ENCODE measurements at places on chromosomes 6 and 20.

- peak; percentile 41 for DNase-seq
These were observed 40.0 kb downstream of the SNHG17 start for GRCh38 chr20:38395165-38395564.

- DNase-seq, result no peak
These were observed 147.7 kb downstream of the GMPR start for GRCh38 chr6:16386057-16386456.

DNA sequence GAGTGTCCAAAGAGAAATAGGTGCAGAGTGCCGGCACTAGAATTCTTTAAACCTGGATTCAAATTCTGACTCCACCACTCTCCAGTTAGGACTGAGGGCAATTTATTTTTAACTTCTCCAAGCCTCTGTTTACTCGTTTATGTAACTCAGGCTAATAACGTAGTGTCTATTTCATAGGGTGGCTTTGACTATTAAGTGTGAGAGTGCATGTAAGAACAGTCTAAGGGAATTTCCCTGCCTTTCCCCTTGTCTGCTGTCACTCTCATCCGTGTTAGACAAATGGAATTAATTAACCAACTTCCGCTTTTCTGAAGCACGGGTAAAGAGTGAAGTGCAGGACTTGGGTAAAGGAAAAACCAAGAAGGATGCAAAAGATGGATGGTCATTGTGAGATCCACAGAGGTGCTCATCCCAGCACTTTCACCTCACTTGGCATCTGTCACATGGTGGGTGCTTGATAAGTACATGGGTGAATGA is 4.1 kb upstream of the ZKSCAN8 start:
- no peak for DNase-seq

GRCh38 chr6:107750176-107750797 is 73.8 kb downstream of the SCML4 start:
- no peak for DNase-seq

- DNase-seq, result no peak
These were observed 5.5 kb downstream of the ADRM1 start for GRCh38 chr20:62308102-62308822.

- DNase-seq, result peak; percentile 93
These were observed 42.4 kb downstream of the ARHGAP18 start for GRCh38 chr6:129667621-129668020.

- DNase-seq, result no peak
These were observed 35.4 kb upstream of the ZNFX1 start for GRCh38 chr20:49313283-49313682.

DNA sequence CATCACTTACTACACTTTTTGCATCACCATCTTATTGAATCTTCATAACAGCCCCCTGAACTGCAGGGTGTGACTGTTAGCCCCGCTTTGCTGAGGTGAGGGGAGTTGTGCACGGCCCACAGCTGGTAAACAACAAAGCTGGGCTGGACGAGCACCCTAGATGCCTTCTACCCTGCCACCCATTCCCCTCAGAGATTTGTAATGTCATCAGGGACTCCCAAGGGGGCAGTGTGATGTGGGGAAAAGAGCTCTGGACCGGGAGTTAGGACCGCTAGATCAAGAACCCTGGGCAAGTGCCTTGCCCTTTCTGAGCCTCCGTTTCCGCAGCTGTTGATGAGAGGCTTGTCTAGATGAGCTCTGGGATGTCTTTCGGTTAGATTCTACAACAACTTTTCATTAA is 20.9 kb downstream of the PKIG start:
- DNase-seq, result no peak

- DNase-seq, result no peak
These were observed 61.4 kb upstream of the TNFAIP3 start for GRCh38 chr6:137805622-137806021.

DNA sequence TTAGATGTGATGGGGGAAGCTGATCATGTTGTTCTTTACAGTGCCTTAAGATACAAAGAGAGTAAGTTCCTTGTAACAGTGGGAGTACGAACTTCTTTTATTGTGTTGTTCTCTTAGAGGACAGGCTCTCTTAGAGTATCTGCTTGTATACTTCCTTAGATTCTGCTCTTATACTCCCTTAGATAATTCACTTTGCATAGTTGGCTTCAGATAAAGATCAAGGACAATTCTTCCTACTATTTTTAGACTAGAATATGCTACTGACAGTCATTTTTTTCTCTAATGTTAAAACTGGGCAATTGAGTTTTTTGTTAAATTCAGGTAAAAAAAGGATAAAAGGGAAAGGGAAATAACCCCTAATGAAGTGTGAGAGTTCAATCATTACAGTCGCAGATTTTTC is 138.7 kb downstream of the MYB start:
- DNase-seq, result no peak

DNA sequence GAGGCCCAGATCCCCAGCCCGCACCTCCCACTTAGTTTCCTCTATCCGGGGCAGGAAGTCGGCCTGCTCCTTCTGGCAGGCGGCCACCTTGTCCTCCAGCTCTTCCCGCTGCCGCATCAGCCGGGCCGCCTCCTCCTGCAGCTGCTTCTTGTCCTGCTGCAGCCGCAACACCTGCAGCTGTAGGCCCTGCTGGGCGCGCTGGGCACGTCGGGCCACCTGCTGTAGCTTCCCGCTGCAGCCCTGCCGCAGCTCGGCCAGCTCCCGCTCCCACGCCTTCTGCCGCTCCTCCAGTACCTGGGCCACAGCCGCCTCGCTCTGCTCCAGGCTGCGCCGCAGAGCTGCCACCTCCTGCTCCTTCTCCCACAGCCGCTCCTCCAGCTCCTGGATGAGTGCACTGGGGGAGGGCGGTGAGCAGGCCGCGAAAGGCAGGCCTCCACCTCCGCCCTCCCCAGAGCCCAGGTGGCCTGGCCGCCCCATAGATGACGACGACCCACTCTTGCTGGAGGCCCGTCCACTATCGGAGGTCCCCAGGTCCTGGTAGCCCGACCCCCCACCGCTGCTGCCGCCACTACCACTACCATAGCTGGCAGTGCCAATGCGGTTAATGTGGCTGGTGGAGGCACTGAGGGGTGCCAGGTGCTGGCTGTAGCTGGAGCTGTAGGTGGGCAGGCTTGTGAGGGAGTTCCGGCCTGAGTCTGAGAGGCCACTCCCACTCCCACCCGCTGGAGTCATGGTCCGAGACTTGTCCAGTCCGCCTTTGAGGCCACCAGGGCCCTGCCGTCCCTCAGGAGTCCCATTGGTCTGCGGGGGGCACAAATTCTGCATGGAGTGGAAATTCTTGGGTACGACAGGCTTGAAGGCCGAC is 6.0 kb upstream of the FASTKD5 start:
- DNase-seq, result no peak
